Activated CD4-positive, alpha-beta T cell treated with anti-CD3 and anti-CD28 coated beads, Interleukin-2, amount 50 U/mL, for 1 hour (primary cell): ENCODE measurements at places on chromosomes 4 and X.

DNA sequence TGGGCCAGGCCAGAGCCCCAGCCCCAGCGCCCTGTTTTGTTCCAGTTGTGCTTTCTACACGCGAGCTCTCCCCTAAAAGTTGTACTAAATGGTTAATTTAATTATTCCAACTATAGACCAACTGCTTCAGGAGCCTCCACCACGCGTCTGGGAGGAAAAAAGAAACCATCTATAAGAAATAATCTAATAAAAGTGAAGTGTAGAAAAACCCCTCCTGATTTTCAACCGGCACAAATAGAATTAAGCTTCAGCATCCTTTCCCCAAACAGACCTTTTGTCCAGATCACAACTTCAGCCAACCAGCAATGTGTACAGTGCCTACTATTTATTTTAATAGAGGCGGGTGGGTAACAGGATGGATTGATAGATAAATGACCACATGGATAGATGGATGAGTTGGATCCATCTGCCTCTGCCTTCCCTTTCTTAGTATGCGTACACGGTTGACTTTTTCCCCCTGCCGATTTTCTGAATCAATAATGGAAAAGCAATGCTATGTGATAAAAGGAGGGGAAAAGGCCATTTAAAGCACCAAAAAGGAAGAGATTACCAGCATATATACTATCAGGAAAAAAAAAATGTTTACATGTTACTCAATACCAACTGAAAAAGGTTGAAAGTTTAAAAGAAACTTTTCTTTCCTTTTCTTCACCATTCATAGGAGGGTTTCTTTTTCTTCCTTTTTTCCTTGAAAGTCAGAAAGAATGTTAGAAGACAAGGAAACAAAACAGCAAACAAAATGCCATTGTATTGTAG lies 3.7 kb upstream of the PHOX2B start:
- DNase-seq = no peak

- no peak for DNase-seq
These were observed 1055.5 kb downstream of the PCDH18 start for GRCh38 chr4:136476753-136477152.

GRCh38 chrX:39721566-39722279 lies 376.0 kb downstream of the BCOR start:
- DNase-seq = no peak

DNA sequence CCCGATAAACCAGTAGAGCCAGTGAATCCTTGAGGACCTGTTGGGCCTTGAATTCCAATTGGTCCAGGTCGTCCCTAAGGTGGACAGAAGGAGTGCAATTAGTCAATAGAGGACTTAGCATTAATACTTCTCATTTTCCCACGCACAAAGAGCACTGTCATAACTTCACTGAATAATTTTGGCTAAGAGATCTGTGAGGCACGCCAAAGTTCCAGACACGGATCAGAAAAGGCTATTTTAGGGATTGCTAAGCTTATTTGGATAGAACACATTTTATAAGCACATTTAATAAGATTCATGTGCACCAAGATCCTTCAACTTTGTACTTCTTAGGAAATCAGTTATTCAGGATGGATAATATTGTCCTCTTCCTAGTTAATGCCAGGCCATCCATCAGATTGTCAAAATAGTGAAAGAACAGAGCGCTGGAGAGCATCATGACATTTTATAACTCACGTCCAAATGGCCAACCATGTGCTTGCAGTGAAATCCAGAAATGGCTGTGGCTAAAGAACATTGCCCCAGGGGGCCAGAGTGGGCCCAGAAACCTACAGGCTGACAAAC lies 129.8 kb downstream of the ATG4A start:
- no peak for DNase-seq

DNA sequence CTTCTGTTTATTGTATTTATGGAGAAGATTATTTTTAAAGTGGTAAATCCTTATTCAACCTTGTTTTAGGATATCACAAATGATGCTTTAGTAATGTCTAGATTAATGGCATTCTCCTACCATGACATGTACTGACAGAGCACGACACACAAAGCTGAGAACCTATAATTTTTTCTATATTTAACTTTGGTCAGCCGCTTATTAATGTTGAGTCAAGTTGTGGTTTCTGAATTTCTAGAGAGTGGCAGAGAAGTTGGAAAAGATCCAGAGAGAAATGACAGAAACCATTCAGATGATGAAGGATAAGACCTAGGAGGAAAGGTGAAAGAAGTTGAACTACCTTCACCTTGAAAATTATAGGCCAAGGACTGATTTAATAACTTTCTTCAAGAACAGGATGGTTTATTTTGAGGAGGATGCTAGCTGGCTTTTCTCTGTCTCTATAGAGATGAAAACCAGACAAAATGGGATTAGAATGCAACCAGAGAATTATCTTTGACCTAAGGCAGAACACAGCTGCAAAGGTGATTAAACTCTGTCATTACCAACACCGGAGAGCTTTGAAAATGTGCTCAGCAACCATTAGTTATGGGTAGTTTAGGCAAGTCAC lies 62.6 kb upstream of the TSPAN5 start:
- DNase-seq = no peak
